ENCODE measurements at places on chromosomes 2 and 18.

DNA sequence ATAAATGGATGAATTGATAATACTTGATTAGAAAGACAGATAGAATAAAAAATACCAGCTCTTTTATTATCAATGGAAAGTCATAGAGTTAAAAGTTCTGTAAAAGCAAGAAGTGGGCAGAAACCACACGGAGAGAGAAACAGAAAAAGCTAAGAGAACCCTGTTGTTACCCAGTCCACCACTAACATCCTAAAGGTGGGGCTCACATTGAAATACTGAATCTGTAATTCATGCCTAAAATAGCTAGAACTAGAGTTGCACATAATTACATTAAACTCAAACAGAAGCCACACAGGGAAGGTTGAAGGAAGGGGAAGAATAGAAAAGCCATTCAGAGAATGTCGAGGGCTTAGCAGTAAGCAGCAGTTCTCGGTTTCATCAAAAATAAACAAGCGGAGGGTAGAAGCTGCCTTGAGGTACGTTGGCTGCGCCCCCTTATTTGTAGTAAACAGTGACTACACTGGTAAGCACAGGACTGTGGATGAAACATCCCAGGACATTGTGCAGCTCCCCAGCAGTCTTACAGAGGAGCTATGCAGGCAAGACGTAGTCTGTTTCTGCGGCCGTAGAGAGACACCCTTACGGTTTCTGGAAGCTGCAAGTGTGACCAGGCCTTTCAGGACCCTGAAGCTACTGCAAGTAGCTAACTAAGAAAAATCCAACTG, 1247.0 kb upstream of the GYPC start:
- peak; percentile 16 for DNase-seq

- DNase-seq: no peak
These were observed 51.1 kb downstream of the NABP1 start for GRCh38 chr2:191728750-191729624.

- DNase-seq: no peak
These were observed 29.2 kb upstream of the MBOAT2 start for GRCh38 chr2:9032536-9033255.

GRCh38 chr2:148362144-148362796, 282.3 kb upstream of the EPC2 start:
- no peak for DNase-seq

- no peak for DNase-seq
These were observed 63.9 kb upstream of the CCDC195 start for GRCh38 chr2:224780106-224780505.

DNA sequence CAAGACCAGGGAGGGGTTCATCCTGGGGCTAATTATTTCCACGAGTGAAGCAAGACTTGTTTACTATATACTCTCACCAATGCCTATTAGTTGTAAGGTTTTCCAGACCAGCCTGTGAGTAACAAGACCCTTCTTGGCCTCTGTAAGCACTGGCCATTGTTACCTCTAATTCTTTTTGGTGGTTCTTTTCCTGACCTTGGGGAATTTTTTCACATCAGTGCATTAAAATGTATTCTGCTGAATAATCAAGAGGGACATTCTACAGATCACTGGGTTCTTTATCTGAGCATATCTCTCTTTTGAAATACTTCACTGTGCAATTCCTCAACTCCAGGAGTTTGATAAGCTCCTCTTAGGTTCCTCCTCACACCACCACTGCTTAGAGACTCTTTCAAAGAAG, 909.9 kb upstream of the ACVR2A start:
- DNase-seq: no peak

GRCh38 chr2:79292958-79293315, 133.4 kb upstream of the REG3A start:
- DNase-seq: no peak

DNA sequence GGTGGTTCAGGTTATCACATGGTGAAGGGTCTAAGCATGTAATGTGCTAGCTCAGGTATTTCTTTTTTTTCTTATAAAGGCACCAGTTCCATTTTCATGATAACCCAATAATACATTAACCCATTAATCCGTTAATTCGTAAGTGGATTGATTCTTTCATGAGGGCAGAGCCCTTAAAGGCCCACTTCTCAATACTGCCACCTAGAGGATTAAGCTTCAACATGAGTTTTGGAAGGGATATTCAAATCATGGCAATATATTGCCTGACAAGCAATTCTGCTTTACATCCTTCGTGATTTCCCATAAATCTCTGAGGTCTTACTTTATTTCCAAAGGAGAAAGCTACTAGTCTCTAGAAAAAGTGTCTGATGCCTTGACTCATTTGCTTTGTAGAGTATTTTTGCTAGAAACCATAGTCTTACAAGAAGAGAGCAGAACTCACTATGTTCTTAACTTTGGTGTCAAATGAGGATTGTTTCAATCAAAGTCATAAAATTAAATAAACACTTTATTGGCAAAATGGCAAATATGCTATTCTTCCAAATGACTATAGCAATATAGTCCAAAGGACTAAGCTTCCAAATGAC, 271.3 kb downstream of the KCNS3 start:
- peak; percentile 40 for DNase-seq

GRCh38 chr2:171159372-171160118, 1.1 kb downstream of the TLK1 start:
- peak; percentile 77 for DNase-seq

DNA sequence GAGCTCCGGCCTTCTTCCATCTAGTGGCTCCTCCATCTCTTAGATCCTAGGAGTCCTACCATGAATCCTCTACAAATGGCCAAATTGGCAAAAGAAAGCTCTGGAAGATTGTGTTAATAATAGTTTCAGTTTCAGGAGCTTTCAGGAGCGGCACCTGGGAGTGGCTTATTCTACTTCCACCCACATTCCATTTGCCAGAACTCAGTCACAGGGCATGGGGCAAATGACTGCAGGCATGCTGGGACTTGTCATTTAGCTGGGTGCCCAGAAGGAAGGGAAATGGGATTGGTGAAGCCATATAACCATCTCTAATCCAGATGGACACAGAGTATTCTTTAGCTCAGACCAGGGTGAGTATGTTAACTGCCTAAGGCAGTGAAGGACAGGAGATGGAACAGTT, 3.6 kb upstream of the LRATD1 start:
- no peak for DNase-seq

GRCh38 chr2:239256350-239256743, 144.5 kb downstream of the HDAC4 start:
- DNase-seq: no peak

Measured in SK-N-DZ (cell line).